ENCODE measurements at places on chromosomes 5 and 9.

DNA sequence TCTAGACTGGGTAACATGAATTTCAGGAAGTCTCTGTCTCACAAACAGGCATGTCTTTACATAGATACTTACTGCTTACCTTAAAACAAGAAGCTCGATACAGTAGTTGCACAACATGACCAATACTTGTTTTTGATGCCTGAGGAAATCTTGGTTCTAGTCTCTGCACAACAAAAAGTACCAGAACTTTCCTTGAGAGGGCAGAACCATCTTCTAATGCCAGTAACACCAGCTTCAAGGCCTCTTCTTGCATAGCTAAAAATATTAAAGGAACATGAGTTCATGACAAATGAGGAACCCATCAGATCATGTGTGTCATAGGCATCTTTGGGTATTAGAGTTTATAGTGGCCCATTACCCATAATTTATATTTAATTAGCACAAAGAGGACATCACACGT lies 22.0 kb downstream of the RC3H2 start:
- no peak for DNase-seq

GRCh38 chr9:70995511-70995910 lies 125.9 kb downstream of the TRPM3 start:
- no peak for DNase-seq

GRCh38 chr5:77176429-77176828 lies 34.1 kb upstream of the PDE8B start:
- no peak for DNase-seq

DNA sequence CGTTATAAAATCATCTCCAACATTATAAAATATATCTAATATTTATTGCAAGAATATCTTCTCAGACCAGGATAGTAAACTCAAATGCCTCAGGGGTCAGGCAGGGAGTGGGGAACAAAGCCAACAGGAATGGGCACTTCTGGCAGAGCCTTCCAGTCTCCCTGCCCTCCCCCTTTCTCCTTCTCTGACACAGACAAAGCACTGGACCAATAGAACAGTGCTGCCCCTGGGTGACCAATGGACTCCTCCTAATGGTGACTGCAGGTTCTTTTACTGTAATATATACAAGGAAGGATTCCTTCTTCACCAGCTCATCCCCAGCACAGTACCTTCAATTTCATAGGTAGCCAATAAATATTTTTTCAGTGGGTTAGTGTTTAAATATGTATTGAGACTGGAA lies 31.1 kb upstream of the MAMDC2 start:
- no peak for DNase-seq

DNA sequence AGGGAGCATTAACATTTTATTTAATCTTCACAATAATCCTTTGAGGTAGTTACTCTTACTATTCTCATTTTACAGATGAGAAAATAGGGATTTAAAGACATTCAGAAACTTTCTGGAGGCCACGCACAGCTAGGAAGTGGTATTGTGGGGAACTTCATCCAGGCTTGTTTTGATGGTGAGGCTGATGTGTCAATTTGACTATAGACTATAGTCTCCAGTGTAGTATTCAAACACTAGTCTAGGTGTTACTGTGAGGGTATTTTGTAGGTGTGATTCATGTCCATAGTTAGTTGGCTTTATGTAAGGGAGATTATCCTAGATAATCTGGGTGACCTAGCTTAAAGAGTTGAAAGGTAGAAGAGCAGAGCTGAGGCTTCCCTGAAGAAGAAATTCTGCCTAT lies 54.1 kb upstream of the ELL2 start:
- no peak for DNase-seq

DNA sequence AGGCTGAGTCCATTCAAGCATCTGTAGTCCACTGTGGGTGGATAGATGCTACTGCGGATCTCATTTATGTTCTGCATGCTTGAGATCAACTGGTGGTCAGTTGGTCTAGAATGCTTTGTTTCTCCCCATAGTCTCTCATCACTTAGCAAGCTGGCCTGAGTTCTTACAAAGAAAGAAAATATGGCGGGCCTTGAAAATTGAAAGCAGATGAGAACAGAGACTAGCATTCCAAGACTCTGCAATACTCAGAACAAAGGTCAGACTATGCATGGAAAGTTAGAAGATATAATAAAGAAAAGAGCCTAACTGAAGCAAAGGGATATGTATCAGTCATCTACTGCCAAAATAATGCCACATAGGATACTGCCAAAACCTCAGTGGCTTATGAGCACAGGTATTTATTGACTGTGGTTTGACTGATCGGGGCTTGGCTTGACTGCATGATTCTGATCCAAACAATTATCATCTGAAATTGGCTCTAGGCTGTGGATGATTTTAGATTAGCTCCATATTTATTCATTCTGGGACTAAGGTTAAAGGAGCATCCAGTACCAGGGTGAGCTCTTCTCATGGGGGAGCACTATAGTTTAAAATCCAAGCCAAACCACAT lies 258.9 kb downstream of the TAF11L14 start:
- DNase-seq: no peak

All from cortex of kidney (tissue), 1 donor.